Sciatic nerve (tissue), 2 donors: ENCODE measurements at places on chromosomes 2 and 18.

DNA sequence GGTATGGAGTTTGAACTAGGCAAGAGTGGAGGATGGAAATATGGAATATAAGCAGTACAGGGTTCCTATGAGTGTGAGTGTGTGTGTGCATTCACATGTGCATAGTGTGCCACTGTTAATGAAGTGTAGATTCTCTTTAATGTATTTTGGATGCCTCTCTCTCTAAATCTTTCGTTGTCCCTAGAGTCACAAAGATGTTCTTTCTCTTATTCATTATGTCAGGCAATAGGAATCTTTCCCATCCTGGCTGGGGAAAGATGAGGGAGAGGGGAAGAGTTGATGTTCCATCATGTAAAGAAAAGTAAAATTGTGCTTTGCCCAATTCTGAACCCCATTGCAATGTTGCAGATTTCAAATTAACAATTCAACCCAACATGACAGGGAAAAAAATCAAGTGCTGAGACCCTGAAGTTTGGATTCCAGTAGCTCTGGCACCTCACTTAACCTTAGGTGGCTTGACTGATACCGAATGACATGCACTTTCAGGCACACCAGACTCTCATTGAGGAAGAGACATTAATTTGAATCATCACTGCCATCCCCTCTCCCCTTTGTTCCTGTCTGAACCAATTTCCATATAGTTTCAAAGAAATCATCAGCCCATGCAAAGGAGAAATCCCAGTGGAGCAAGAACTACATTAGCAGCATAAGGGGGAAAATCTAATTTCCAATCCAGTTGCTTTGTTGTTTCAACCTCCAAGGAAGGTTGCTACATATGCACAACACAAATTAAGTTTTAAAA, 28.0 kb downstream of the KLF7 start:
- no peak for DNase-seq

GRCh38 chr2:120949027-120949956, 213.6 kb downstream of the GLI2 start:
- no peak for DNase-seq

DNA sequence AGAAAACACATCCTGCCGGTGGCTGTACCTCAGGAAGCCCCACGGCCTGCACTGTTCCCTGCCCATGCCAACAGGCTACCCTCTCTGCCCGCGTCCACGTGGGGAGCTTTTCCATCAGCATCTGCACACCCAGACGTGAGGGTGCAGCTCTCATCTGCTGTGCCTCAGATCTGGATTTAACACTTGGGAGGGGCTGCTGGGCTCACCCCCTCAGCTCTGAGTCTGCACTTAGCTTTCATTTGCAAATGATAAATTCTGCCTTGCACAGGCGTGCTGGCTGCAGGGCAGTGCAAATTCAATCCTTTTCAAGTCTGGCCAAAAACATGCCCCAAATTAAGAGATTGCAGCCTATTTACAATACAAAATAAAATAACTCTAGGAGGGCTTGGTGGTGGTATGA, 245.7 kb downstream of the TWIST2 start:
- no peak for DNase-seq

DNA sequence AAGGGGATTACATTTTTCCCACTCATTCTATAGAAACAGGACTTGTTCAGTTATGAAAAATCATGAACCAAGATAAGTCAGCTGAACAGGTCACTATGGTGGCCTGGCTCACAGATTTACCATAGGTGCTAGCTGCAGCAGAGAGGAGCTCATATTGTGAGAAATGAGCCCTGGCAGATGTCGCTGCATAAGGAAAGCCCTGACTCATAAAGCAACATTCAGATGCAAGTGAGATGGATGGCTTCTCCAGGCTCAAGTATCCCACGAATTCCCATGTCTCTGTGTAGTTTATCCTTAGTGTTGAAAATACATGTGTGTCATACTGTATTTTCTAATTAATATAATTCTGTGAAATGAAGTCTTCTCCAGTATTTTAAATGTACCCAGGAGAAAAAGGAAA, 115.0 kb upstream of the LHCGR start:
- DNase-seq, result no peak

GRCh38 chr2:190636361-190636760, 12.5 kb upstream of the NAB1 start:
- no peak for DNase-seq

GRCh38 chr18:64379662-64380061, 230.8 kb upstream of the LINC00305 start:
- DNase-seq, result no peak

DNA sequence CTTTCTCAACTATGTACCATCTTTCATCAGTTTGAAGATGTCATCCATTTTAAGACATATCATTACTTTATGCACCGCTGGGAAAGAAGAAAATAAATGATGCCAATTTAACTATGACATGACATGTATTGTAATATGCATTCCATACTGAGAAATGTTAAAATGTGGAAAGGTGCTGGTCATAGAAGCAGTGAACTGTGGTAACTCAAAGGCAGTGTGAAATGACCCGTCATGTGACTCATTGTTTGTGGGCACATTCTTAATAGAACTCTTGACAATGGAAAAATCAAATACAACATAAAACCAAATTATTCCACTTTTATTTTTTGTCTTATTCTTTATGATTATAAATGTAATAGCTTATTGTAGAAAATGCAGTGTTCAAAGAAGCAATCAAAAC, 455.0 kb upstream of the ST6GAL2 start:
- no peak for DNase-seq
